GDM1 (cell line): ENCODE measurements at places on chromosomes 6 and 20.

DNA sequence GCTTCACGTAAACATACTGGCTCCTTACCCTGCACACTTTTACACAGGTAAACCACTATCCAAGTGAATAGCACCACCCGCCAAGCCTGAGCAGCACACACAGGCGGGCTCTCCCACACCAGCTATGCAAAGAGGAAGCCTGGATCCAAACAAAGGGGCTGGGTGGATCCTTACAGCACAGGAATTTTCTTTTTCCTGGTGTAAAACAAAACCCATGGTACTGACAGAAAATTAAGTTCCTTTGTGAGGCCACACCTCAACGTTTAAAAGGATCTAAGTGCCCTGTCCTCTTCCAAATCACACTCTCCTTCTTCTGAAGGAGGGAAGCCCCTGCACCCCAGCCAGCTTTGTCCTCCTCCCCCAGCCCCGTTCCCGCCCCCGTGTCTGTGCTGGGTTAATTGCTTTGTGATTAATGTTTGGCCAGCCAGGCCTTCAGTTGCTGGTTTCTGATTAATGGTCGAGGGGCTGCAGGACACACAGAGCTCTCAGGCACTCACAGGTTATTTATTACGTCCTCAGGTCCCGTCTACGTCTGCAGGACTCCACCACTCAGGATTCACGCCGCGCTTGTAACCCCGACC lies 6.1 kb downstream of the DACT2 start:
- DNase-seq = no peak

DNA sequence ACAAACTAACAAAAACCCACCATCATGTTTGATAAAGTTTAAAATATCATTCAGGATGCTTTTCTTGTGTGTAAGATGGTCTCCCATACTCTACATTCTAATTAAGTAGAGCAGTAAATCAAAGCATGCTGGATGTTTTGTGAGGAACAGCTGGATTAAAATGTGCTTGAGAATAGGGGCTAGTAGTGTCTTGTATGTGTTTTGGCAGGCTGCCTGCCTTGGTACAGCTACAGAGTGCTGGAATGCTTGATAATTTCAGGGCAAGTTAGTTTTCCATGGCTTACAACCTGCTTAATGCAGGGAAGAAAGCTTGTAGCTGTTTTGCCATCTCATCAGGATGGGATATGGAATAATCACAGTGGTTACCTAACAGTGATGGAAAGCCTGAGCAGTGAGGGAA lies 636.6 kb upstream of the MMS22L start:
- DNase-seq = no peak

DNA sequence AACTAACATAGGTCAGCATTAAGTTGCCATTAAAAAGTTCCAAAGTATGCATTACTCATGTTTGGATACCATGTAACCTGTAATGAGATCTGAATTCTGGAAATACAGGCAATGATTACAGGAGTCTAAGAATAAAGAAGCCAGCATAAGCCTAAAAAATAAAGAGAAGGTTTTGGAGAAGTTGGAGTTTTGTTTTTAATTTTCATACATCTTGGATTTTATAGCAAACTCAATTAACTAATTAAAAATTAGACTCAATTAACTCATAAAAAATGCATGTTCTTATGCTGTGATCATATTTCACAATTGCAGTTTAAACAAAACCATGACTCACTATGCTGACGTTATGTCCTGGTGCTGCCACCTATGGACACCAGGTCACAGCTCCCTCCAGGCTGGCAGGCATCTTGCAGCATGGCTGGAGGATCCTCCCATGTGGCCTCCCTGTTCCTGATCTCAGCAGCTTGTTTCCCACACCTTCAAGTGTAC lies 648.8 kb upstream of the AGPAT4 start:
- peak; percentile 6 for DNase-seq

- peak; percentile 73 for DNase-seq
Observed at GRCh38 chr20:32674362-32674789, 635 bp upstream of the C20orf203 start.

DNA sequence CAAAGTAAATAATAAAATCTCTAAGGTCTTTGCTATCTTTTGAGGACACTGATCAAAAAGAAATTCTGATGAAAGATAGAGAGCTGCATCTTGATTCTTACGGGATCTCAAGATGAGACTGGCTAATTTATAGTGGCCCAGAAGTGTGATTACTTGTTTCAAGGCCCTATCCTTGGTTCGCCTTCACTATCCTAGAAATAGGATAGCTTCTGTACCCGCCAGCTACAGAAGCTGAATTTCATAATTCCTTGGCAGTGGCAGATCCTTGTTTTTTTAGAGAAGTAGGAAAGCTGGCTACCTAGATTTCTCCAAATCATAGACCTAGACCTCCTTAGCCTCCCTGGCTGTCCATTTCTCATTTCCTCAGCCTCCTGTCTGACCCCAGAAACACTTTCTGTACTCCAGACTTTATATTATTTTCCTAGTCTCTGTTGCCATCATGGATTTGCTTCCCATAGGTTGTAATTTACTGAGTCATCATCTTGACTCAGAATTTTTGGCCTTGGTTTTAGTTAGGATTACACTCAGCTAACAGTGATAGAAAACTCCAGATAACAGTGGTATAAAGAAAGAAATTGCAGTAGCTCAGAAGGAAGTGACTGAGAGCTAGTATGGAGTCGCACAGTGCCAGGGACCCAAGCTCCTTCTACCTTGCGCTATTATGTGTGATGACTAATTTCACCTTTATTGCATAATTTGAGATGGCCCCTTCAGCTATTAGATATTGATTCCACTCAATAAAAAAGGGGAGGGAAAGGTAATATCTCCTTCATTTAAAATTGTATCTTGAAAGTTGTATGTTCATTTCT lies 27.7 kb downstream of the PHF3 start:
- DNase-seq = no peak

- DNase-seq = no peak
Observed at GRCh38 chr20:19609642-19610223, 148.3 kb upstream of the RIN2 start.

- no peak for DNase-seq
Observed at GRCh38 chr6:6395581-6396197, 75.2 kb upstream of the F13A1 start.
